Upper lobe of right lung (tissue), 1 donor: ENCODE measurements at places on chromosomes 5 and 9.

DNA sequence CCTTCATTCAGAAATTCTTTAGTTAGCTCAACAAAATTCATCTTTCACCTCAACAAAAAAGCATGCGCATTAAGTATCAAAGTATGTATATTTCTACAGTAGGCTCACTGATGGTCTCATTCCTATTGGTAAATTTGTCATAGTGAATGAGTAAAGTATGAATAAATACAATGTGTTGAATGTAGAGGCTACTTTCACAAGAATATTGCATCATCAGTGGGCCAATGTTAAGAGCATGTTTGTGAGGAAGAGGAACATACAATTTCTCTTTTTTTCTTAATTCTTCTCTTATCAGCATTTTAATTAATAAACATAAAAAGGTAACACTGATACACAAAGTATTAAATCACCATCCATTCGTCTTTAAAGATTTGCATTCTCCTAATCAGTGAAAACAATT lies 505.1 kb downstream of the CETN3 start:
- H3K4me3 ChIP-seq: no peak overlapping the region
- H3K36me3 ChIP-seq: no peaks in the 10 kb centered on the region
- no peak overlapping the region for H3K27ac ChIP-seq
- H3K4me1 ChIP-seq: no peaks in the 10 kb centered on the region

GRCh38 chr5:82909771-82910170 lies 167.4 kb downstream of the TMEM167A start:
- H3K27me3 ChIP-seq: no peaks in the 10 kb centered on the region
- H3K36me3 ChIP-seq: no peaks in the 10 kb centered on the region
- no peak overlapping the region for H3K27ac ChIP-seq
- no peaks in the 10 kb centered on the region for H3K4me1 ChIP-seq
- DNase-seq: no peak

DNA sequence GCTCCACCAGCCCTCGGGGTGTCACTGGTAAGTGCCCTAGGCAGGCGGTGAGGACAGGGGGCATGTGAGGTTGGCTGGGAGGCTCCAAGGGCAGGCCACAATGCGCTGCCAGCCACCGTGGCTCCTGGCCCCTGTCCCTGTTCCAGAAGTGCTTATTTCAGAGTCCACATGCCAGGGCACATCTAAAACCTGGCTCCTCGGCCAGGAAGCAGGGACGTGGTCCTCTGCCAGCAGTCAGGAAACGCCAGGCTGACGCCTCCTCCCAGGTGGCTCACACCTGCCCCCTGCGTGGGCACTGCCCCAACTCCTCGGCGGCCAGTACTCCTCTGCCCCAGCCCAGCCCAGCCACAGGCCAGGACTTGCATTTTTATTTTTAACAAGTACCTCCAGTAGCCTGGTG lies 68.5 kb downstream of the SECISBP2 start:
- H3K4me3 ChIP-seq: no peak overlapping the region
- H3K4me1 ChIP-seq: no peaks in the 10 kb centered on the region
- DNase-seq: no peak
- H3K27me3 ChIP-seq: no peaks in the 10 kb centered on the region

DNA sequence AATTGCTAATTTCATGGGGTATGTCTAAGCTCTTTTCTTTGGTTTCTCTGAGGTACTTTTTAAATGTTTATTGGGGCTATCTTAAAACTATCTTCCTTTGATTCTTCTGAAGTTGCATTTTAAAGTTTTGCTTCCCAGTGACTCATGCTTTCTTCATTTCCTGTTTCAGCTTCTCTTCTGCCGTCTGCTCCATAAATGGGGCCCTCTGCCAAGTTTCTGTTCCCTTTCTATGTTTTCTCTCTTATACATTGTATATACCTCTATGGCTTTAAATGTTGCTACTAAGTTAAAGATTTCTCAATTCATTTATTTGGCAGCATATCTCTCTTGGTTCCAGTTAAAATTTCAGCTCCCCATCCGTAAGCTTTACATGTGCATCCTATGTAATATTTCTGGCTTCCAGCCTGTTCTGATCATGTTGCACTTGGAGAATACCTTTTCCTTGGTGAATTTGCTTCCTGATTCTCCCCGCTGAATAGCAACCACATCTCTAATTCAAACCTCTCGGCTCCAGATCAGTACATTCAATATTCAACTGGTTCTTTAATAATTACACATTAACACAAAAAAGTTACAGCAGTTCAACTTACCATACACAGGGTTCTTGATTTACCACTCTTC lies 125.3 kb downstream of the ST8SIA4 start:
- no peaks in the 10 kb centered on the region for H3K27me3 ChIP-seq
- H3K4me1 ChIP-seq: no peaks in the 10 kb centered on the region
- H3K27ac ChIP-seq: no peak overlapping the region

- H3K27me3 ChIP-seq: no peaks in the 10 kb centered on the region
- DNase-seq: no peak
- H3K4me3 ChIP-seq: no peak overlapping the region
- H3K4me1 ChIP-seq: no peaks in the 10 kb centered on the region
- H3K36me3 ChIP-seq: no peaks in the 10 kb centered on the region
Observed at GRCh38 chr5:56647099-56647850, 168.1 kb upstream of the MAP3K1 start.

- H3K27ac ChIP-seq: no peak overlapping the region
- no peaks in the 10 kb centered on the region for H3K36me3 ChIP-seq
- H3K4me1 ChIP-seq: peaks cover 34% of the 10 kb centered on the region
- H3K4me3 ChIP-seq: no peak overlapping the region
Observed at GRCh38 chr9:126331964-126332748, 5.5 kb downstream of the MVB12B start.

DNA sequence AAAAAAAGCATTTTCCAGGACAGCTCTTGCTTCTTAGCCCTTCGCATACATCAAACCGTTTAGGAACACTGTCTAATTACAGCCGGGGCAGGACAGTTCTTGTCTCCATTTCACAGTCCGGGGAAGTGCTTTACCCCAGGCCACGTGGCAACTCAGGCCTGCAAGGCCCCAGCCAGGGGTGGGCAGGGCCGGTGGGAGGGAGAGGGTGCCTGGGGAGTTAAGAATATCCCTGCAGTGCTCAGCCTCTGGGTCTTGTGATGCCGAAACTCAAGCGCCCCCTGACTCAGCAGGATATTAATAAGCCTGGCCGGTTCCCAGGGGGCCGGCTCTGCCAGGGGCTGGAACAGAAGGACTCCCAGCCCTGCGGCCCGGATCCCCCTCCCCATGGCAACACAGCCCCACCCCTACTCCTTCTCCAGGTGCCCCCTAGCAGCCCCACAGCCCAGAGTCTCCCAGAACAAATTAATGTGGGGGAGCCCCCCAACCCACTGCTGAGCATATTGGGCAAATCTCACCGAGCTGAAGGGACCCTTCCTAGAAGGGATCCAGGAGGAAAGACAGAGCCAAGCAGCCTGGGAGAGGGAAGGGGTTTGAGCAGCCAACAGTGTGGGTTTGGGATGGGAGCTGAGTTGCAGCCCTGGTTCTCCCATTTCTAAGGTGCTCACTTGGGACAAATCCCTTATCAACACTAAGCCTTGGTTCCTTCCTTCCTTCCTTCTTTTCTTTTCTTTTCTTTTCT lies 45.3 kb downstream of the PLPP7 start:
- H3K4me3 ChIP-seq: no peak overlapping the region
- H3K4me1 ChIP-seq: no peaks in the 10 kb centered on the region
- no peaks in the 10 kb centered on the region for H3K36me3 ChIP-seq
- H3K27ac ChIP-seq: no peak overlapping the region

GRCh38 chr5:164181604-164182003 lies 676.2 kb downstream of the MAT2B start:
- no peak for DNase-seq
- no peaks in the 10 kb centered on the region for H3K36me3 ChIP-seq
- no peaks in the 10 kb centered on the region for H3K27me3 ChIP-seq
- H3K4me3 ChIP-seq: no peak overlapping the region
- no peaks in the 10 kb centered on the region for H3K4me1 ChIP-seq
